ENCODE measurements at places on chromosomes 4 and X.

- no peak for DNase-seq
These were observed 142.4 kb upstream of the ANKRD50 start for GRCh38 chr4:124854968-124855367.

GRCh38 chrX:55167124-55167803 is 52.9 kb upstream of the PAGE5 start:
- DNase-seq = no peak

- DNase-seq = peak; percentile 44
These were observed 15.5 kb upstream of the CYLC1 start for GRCh38 chrX:83845397-83845796.

- peak; percentile 9 for DNase-seq
These were observed 33.2 kb downstream of the RELL1 start for GRCh38 chr4:37652747-37653527.

DNA sequence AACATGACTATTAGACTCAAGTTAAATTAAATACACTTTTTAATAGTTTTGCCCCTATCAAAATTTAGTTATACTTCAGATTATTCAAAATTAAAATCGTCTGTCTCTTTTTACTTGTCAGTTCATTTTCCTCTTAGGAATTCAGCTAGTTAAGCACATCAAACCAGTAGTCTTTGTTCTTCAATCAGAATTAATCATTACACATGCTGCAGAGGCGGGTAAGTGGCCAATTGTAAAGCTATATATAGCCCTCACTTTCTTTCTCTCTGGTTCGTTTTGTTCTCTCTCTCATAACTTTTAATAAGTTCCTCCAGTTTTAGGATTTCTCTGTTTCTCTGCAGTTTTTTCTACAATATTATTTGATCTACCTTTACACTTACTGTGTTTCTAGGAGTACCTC is 359.1 kb upstream of the PABPC4L start:
- no peak for DNase-seq

DNA sequence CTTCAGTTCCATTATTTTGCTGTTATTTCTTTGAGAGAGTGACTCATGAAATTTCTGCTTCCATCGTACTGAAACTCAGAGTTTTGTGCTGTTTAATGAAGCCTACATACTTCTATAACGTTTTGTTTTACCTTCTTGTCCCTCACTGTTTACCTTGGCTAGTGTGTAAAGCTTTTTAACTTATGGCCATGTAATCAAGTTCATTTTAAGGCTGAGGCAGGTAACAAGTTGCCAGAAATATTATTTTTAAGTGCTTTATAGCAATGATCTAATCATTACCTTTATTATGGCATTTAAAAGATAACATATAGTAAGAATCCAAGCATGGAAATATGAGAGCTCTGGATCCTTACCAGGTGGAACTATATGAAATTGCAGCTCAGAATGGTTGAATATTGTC is 102.3 kb upstream of the FAT1 start:
- DNase-seq = no peak

- no peak for DNase-seq
These were observed 46.5 kb downstream of the RELL1 start for GRCh38 chr4:37639551-37640285.

- no peak for DNase-seq
These were observed 97.8 kb upstream of the SPRY1 start for GRCh38 chr4:123298801-123299200.

DNA sequence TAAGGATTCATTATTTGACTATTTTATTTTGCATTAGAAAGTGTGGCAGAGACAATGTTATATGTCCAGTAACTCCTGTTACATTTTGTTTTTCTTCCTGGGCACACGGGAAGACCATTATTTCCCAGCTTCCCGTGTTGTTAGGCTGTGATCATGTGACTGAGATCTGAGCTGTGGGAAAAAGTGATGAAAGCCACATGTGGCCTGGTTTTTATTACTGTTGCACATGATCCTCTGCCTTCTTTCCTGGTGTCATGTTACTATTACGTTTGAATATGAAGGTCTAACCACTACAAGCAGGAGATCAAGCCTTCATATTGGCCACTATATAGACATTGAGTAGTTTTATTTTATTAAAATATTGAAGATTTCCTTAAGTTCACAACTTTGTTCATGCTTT is 28.2 kb upstream of the MID1 start:
- DNase-seq = no peak

GRCh38 chr4:182448281-182449151 is 205.3 kb downstream of the TENM3 start:
- peak; percentile 46 for DNase-seq

GRCh38 chr4:37993806-37994205 is 33.6 kb downstream of the PTTG2 start:
- no peak for DNase-seq

GRCh38 chr4:143558823-143559756 is 45.6 kb downstream of the SMARCA5 start:
- DNase-seq = peak; percentile 65

DNA sequence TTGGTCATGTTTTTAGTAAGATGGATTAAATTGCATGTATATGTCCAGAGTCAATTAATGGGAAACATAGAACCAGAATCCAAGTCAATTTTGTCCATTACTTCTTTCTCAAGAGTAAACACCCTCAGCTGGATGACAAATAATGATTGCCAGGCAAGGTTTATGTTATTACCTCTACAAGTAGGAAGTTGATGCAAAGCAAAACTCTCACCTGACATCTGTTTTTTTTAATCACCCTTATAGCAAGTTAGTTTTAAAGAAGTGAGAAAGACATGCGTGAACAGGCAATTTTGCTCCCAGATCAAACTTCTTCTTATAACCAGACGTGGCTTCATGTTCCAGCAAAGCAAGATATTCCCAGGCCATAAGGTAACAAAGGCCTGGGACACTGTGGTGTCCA is 348.5 kb upstream of the FTHL17 start:
- no peak for DNase-seq

GRCh38 chr4:65416891-65417290 is 253.4 kb downstream of the EPHA5 start:
- no peak for DNase-seq

GRCh38 chrX:49122499-49122898 is 1.0 kb downstream of the GPKOW start:
- DNase-seq = no peak

- DNase-seq = no peak
These were observed 7.8 kb upstream of the MAP7D3 start for GRCh38 chrX:136258951-136259350.

GRCh38 chrX:47384502-47384901 is 14.1 kb downstream of the ZNF157 start:
- peak; percentile 85 for DNase-seq

GRCh38 chr4:126223784-126224407 is 909.1 kb downstream of the FAT4 start:
- DNase-seq = peak; percentile 1

DNA sequence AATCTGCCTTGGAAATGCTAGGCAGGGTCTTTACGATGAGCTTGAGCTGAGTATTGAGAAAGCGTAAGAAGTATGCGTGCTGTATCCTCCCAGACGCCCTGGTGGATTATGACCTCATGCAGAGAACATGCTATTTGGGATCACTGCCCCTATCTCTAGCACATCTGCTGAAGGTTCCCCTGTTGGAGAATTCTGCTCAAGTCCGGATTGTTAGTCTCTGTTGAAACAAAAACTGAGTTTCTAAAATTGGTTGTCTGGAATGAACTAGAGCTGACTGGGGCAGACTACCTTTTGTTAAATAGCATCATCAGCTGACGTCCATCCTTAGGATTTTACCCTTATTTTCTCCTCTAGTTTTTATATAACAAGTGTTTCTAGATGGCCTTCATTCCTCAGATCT is 7.5 kb downstream of the FHDC1 start:
- DNase-seq = no peak

DNA sequence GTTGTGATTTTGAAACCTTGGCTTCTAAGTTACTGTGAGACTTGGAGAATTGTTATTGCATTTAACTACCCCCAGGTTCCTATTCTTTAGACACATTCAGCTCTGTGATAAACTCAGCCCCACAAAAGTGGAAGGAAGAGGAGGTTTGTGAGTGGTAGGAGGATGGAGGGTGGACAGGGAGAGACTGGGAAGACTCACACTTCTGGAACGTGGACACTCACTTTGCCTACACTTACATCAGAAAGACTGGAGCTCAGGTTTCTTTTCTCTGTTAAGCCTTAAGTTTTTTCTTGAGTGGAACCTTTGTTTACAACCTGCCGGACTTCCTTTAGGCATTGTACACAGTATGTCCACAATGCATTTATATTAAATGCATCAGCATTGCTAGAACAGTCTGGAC is 99.0 kb downstream of the AREG start:
- no peak for DNase-seq

All from activated CD4-positive, alpha-beta T cell treated with anti-CD3 and anti-CD28 coated beads, Interleukin-2, Interleukin-6, amounts not matched to agents 100 ng/mL and 50 ng/mL, durations not matched to agents 16 hours and 8 hours (primary cell).